ENCODE measurements at places on chromosomes 12 and 14. TPM values are rescaled to one million over a fixed set of nuclear protein-coding genes. Genes with fewer than 3 reads are reported as not detected.

Gene BBOF1
- polyA plus RNA-seq = 5.1 TPM

Gene SDS
- 26.3 TPM for polyA plus RNA-seq

Gene EID3
- 7.8 TPM for polyA plus RNA-seq

Gene CSRNP2
- 16.7 TPM for polyA plus RNA-seq

Gene C3AR1
- 9.6 TPM for polyA plus RNA-seq

Gene ZNF10
- polyA plus RNA-seq = 15.2 TPM

Gene IL26
- 0.07 TPM for polyA plus RNA-seq

Gene NRXN3
- polyA plus RNA-seq = 1.5 TPM

DNA sequence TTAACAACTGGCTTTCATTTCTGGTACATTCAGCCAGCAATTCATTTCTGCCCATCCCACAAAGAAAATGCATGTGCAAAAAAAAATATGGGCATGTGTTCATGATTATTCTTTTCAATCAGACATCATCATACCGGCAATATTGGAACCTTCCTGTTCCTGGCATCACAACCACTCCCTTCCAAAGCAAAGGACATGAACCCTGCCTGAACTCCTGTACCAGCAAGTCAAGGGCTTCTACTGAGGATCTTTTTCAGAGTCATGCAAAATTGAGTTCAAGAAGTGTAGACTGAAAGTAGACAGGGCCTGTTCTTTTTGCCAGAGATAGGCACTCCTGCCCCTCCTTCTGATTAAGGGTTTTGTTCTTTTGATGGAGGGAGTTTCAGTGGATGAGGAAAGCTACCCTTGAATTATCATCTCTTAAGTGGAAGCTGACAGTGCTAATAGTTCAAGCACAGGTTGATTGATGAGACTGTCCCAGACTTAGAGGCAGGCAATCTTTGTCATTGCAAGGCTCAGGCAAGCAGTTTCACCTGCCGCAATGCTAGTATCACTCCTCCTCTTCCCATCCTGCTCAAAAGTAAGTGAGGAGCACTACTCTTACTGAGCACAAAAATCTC lies 22.3 kb upstream of the DIO2 start:
- DNase-seq = no peak
- H3K4me1 ChIP-seq = no peaks in the 10 kb centered on the region
- no peak overlapping the region for H3K4me3 ChIP-seq
- H3K27ac ChIP-seq = no peak overlapping the region
- no peaks in the 10 kb centered on the region for H3K27me3 ChIP-seq

GRCh38 chr14:73717266-73717665 lies 3.1 kb upstream of the PNMA1 start:
- no peak overlapping the region for H3K27ac ChIP-seq
- H3K4me3 ChIP-seq = no peak overlapping the region
- peaks cover 55% of the 10 kb centered on the region for H3K36me3 ChIP-seq

DNA sequence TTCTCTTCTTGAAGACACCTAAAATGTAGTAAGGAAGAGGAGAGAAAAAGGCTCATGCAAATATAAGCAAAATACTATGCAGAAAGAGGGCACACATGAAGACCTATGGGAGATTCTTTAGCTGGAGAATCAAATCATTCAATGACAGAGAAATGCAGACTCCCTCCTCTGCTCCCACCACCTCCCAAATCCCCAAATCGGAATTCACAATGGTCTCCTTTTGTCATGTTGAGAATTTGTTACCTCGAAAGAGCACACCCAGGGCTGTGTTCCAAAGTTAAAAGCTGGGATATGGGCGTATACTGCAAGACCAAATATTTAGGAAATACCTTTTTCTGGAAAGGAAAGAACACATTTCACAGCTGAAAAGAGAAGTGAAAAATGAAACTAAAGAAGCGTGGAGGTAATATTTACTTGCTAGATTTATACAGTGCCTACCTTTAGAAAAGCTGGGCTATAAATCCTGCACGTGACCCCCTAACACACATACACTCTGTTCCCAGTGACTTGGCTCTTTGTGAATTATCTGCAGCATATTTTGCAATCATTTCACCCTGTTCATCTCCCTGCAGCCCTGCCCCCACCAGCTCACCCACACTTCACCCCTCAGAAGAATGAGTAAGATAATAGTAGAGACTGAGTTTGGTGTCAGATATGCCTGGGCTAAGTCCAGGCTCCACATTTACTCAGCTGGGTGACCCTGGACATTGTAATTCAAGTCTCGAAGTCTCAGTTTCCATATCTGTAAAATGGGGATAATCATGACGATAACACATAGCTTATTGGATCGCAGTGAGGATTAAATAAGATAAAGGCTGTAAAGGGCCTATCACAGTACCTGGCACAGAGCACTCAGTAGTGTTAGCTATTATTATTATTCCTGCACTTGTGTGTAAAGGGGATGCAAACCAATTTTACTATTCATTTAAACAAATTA lies 2.9 kb upstream of the CACNA1C start:
- H3K36me3 ChIP-seq = no peaks in the 10 kb centered on the region
- no peak overlapping the region for H3K4me3 ChIP-seq
- H3K4me1 ChIP-seq = peaks cover 6% of the 10 kb centered on the region
- no peak overlapping the region for H3K27ac ChIP-seq

GRCh38 chr12:101325590-101325989 lies 45.7 kb downstream of the UTP20 start:
- H3K4me1 ChIP-seq = no peaks in the 10 kb centered on the region
- no peaks in the 10 kb centered on the region for H3K27me3 ChIP-seq
- peaks cover 26% of the 10 kb centered on the region for H3K36me3 ChIP-seq
- H3K4me3 ChIP-seq = no peak overlapping the region

DNA sequence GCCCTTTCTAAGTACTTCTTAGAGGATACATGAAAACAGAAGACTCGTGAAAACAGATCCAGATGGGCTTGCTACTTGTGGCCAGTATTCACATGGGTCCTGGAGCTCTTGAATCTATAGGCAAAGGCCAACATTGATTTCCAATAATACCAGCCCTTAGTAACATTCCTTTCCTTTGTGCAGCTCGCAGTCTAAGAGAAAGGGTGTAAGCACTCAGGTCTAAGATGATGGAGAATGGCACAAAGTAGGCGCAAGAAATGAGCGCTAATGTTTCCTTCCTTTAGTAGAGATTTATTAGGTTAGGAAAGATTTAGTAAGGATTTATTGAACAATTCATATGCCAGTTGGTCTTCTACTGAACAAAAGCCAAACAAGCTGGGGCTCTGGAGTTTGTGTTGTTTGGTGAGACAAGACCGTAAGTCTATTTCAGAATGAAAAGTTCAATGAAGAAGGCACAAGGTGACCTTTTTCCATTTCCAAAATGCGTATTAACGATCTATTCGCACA lies 525 bp downstream of the RNU6-8 start:
- no peaks in the 10 kb centered on the region for H3K36me3 ChIP-seq
- H3K27me3 ChIP-seq = no peaks in the 10 kb centered on the region
- peak overlapping the region; percentile 89 for H3K27ac ChIP-seq
- H3K4me3 ChIP-seq = peak overlapping the region; percentile 78
- H3K4me1 ChIP-seq = peaks cover 8% of the 10 kb centered on the region

- no peak for DNase-seq
- no peaks in the 10 kb centered on the region for H3K4me1 ChIP-seq
- no peaks in the 10 kb centered on the region for H3K36me3 ChIP-seq
- no peak overlapping the region for H3K4me3 ChIP-seq
- no peak overlapping the region for H3K27ac ChIP-seq
- no peaks in the 10 kb centered on the region for H3K27me3 ChIP-seq
These were observed 42.5 kb upstream of the AKAP6 start for GRCh38 chr14:32286602-32287001.

Measured in thymus (tissue), 14 donors.